ENCODE measurements at places on chromosomes 7 and 10.

DNA sequence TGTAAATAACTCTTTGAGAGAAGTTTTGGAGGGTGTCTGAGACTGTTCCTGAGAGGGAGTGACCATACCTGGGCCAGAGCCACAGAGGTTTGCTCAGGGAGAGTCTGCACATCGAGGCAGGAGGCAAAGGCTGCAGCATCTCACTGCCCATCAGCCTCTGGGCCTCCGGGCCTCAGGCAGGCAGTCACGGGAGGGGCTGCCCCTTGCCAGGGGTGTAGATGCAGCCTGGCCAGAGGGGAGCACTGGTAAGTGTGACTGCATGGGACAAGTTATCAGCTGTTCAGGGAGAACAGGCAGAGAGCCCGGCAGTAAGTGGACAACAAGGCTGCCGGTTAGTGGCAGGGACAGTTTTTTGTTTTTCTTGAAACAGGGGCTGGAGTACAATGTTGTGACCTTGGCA, 55.9 kb downstream of the ZNF467 start:
- no peak for DNase-seq

- no peak for DNase-seq
Observed at GRCh38 chr7:69184339-69184738, 413.9 kb upstream of the AUTS2 start.

DNA sequence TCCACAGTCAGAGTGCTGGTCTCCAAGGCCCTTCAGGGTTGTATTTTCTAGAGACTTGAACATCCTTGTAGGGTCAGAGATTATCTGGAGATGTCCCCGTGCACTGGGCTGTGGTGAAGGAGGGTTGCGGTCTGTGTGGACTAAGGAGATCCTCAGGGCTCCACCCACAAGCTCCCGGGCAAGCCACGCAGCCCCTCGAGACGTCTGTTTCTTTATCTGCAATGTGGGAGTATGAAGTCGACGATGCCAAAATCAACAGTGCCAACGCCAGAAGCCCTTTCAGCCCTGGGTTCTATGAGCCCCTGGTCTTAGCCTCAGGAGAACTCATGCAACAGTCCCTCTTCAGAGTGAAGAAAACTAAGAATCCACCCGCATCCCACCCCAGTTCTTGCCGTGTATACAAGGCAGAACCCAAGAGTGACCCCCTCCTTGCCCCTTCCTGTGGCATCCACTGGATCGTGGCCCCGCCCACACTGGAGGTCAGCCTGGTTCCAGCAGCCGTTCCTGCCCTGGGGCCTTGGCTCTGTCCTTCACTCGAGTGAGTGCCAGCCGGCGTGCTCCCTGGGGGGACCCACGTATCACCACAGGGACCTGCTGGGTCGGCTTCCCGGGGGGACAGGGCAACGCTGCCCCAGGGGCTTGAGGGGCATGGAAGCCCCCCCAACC, 6.0 kb upstream of the SHH start:
- DNase-seq = no peak

DNA sequence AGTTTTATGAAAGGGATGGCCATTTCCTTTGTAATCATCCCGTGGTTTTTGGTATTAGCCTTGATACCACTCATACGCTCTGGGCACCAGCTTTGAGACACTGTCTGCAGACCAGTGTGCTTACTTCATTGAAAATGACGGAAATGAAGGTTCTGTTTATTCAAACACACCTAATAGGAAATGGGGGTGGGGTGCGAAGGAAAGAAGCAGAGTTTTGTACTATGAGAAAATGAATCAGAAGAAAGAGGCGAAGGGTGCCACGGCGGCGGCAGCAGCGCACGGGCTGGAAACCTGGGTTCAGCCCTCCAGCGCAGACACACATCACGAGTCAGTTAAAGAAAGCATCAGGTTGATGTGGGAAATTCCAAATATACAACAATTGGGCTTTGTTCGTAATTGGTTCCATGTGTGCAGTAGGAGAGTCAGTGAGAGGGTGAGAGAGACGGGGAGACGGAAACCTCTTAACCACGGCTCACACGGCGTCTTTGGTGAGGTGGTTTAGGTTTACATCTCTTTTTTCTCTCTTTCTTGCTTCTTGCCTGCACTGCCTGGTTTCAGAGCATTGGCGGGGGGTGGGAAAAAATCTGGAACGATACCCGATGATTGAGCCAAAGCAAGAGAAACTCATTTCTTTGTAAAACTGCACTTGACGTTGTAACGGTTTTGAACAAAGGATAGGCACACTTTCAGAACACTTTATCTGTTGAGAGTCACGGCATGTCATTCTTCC, 321.2 kb downstream of the FRMD4A start:
- no peak for DNase-seq

GRCh38 chr7:159042581-159043101, 102.0 kb downstream of the VIPR2 start:
- no peak for DNase-seq

Data from SHP77 (cell line).